Activated CD4-positive, alpha-beta T cell treated with anti-CD3 and anti-CD28 coated beads for 24 hours (primary cell): ENCODE measurements at places on chromosomes 2 and 18.

GRCh38 chr18:56919190-56919589 lies 227.7 kb upstream of the BOD1L2 start:
- no peak for DNase-seq

GRCh38 chr18:36638224-36638623 lies 190.6 kb downstream of the TPGS2 start:
- no peak for DNase-seq

DNA sequence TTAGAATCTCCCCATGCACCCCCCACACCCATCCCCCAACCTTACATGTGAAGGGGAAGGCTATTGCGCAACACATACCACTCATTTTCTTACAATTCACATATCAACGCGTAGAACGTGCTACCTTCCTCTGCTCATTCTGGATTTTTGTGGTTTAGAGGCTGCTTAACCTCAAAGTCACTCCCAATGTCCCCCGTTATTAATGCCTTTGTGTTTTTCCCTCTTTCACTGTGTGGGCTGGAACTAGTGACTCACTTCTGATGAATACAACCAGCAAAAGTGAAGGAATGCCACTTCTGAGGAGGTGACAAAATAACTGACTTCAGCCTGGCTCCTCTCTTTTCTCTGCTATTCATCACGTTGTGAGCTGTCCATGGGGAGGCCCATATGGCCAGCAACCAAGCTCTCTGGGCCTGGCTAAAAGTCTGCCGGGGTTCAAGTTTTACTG lies 342.5 kb upstream of the NXPH2 start:
- DNase-seq: no peak

DNA sequence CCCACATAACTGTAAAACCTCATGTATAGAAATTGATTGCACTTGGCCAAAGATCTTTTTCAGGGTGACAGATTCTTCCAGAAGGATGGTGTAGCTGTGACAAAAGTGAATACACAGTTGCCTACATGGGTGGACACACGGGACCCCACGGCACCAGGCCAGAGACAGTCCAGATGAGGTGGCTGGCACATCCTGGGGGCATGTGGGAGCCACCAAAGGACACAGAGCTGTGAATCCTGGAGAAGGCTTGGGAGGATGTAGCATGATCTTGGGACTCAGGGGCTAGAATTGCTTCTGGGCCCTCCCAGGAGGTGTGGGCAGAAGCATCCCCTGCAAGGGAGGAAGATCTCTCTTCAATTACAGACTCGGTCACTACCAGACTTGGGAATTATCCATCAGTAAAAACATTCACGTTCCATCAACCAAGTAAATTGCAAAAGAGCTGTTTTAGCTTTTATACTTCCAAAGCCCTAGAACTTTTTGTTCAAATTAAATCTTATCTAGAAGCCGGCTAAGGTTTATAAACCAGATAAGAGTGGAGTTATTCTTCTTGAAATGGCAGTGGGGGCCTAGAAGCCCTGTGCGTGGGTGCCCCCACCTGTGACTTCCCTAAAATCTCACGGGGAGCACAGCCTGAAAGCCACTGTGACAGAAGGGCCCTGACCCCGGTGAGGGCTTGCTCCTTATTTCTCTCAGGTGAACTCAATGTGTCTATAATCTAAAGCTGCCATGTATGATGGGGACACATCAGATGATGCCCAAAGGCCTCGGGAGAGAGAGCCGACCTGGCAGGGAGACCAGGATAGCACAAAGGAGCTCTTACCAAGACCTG lies 81.7 kb downstream of the SEPTIN10 start:
- DNase-seq: no peak

GRCh38 chr2:62705859-62706720 lies 577 bp downstream of the EHBP1 start:
- peak; percentile 2 for DNase-seq

DNA sequence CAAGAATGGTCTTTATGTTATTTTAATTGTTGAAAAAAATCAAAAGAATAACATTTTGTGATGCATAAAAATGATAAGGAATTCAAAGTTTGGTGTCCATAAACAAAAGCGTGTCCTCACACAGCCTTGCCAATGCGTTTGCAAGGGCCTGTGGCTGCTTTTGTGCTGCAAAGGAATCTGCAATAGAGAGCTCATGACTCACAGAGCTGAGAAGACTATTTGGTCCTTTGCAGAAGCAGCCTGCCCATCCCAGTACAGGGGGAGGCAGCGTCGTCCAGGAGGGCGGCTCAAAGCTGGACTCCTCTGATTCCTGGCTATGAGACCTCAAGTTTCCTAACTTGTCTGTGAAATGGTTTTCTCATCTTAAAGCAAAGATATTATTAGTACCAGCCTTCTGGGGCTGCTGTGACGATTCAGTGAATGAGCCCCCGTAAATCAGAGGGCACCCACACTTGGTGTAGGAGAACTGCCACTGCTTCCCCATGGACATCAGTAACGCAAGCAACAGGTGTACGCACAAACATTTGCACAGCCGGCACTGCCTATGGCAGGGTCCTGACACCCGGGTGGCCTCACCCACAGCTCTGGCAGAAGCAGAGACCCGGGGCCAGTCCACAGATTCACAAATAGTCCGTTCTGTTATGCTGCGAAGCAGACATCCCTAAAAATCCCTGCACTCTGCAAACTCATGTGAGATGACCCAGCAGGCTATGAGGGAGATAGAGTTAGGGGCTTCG lies 70.6 kb upstream of the ASAP2 start:
- DNase-seq: no peak

GRCh38 chr2:36462311-36462935 lies 106.8 kb downstream of the CRIM1 start:
- no peak for DNase-seq

GRCh38 chr2:145404690-145405089 lies 884.8 kb upstream of the ZEB2 start:
- no peak for DNase-seq

- DNase-seq: no peak
Observed at GRCh38 chr18:54268751-54269150, 566 bp upstream of the POLI start.

- no peak for DNase-seq
Observed at GRCh38 chr2:208311321-208311720, 45.3 kb downstream of the PIKFYVE start.

- no peak for DNase-seq
Observed at GRCh38 chr2:207772081-207772843, 2.6 kb upstream of the FZD5 start.

DNA sequence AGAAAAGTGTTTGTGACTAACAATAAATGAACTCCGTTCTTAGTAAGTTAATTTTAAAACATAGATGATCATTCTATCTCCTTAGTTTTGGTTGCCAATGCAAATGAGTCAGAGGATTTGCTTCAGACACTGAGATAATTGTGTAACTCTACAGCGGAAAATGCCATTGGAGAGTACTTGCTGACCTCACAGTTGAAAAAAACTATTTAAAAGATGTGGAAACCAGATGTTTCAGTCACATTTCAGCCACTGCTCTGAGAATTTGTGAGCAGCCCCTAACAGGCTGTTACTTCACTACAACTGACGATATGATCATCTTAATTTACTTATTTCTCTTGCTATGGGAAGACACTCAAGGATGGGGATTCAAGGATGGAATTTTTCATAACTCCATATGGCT lies at the start of gene TNFAIP6:
TNFAIP6 (plus strand) TSS at position 234 of the 400 bp plus-strand sequence; CDS start at position 309, 75 bp downstream.
- no peak for DNase-seq

GRCh38 chr2:118223992-118224894 lies 136.0 kb downstream of the INSIG2 start:
- no peak for DNase-seq

- no peak for DNase-seq
Observed at GRCh38 chr2:1593371-1594122, 150.8 kb downstream of the PXDN start.

DNA sequence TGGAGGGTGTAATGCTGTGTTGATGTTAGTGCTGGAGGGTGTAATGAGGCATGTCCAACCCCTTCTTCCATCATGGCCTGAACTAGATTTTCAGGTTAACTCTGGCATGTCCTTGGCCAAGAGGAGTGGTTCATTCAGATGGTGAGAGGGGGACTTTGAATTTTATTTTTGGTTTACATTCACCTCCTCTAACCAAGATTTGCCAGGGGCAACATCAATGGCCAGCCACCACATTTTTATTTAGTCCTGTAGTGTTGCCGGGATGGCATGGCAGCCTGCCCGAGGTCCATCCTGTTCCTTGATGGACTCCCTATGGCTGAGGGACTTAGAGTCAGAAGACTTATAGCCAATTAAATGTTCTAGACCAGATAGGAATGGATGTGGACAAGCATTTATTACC lies 484.6 kb upstream of the HS6ST1 start:
- DNase-seq: no peak

DNA sequence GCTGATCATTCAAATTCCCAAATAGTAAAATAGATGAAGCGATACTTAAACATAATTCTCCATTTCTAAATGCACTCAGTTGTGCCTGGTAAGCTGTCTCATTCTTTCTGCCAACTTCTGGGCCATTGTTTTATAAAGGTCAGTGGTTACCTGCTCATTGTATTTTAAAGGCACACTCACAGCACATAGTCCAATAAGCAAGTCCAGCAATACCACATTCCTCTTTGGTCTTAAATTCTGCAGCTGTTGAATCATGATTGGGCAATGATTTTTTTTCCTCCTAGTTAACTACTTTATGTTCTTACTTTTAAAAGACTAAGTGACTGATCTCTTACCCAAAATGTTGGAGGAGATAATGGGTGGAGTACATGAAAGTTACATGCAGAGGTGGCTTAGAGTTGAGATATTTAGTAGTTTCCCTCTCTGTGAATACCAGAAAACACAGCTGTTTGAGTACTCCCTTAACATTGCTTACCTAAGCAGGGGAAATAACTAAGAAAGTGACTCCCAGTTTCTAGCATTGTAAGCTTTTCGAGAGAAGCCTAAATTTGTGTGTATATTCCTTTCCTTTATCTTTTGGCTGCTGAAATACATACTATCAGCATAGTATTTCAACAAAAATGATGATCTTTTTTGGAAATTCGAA lies 220.7 kb downstream of the CAMKMT start:
- DNase-seq: no peak

DNA sequence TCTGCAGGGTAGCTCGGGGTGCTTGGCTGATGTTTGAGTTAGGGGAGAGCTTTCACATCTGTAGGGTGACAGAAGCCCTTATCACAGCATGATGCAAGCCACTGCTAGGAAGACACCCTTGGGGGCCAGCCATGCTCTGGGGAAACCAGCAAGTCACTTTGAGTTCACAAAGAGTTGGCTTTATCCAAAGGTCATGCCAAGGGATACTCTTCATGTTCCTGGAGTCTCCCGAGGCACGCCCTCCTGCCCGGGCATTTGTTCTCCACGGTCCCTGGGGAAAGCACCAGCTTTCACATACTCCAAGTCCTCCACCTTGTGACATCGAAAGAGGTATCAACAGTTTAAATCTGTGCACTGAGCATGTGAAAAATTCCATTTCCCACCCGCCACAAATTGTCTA lies 227.7 kb downstream of the VAPA start:
- no peak for DNase-seq

- no peak for DNase-seq
Observed at GRCh38 chr2:239775623-239776435, 249.3 kb downstream of the NDUFA10 start.

- no peak for DNase-seq
Observed at GRCh38 chr2:71856773-71857525, 290.7 kb downstream of the CYP26B1 start.

DNA sequence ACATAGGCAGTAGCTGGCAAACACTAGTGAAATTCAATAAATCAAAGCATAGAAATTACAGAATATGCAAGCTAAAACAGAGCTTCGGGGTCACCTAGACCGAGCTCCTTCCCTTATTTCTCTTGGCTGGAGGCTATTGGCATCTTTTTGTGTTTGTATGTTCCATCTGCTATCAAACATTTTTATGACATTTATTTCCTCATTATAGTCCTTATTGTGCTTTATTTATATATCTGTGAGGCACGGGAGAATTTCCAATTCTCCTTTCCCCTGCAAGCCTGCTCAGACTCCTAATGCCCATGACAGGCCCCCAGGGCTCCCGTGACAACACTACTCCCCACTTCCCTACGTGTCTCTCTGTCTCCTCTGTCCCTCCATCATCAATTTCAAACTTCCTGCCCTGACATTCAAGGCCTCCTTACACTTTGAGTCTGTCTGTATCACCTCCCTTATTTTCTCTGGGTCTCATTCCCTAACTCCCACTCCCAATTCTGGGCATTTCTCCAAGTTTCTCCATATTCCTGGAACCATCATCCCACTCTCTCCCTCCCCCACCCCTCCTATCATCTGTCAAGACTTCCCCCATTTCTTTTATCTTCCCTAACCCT lies 316.9 kb downstream of the OSR1 start:
- no peak for DNase-seq

- DNase-seq: no peak
Observed at GRCh38 chr2:217150236-217150635, 290.4 kb upstream of the TNP1 start.

- DNase-seq: no peak
Observed at GRCh38 chr2:175439416-175439815, 257.9 kb upstream of the ATP5MC3 start.

- DNase-seq: no peak
Observed at GRCh38 chr2:233413559-233414272, 59.4 kb downstream of the DGKD start.

GRCh38 chr2:207253666-207254345 lies 88.1 kb upstream of the KLF7 start:
- no peak for DNase-seq

DNA sequence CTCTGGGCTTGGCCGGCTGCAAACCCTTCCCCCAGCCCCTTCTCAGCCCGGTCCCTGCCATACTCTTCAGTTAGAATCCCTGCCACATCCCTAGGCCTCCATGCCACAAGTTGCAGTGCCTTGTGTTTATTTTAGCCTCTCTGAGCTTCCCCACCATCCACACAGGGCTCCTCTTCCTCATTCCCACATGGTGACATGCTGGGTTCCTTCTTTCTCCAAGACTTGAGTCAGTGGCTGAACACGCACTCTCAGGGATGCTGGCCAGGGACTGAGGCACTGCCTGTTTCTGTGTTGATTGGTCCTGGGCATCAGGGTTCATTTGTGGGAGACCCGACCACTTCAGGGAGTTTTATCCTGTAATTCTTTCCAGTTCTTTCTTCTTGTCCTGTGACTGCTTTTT lies 56.3 kb downstream of the KCNS3 start:
- no peak for DNase-seq

GRCh38 chr2:157492189-157492773 lies 48.4 kb upstream of the CYTIP start:
- DNase-seq: peak; percentile 59

- DNase-seq: no peak
Observed at GRCh38 chr2:37394796-37395555, 50.5 kb downstream of the QPCT start.

- DNase-seq: no peak
Observed at GRCh38 chr2:13401312-13401711, 684.6 kb downstream of the TRIB2 start.

GRCh38 chr2:64081046-64081445 lies 61.8 kb upstream of the VPS54 start:
- no peak for DNase-seq

GRCh38 chr2:241768850-241769249 lies 7.8 kb upstream of the GAL3ST2 start:
- no peak for DNase-seq

GRCh38 chr2:54962935-54963440 lies 87.3 kb downstream of the RTN4 start:
- no peak for DNase-seq
